Endothelial cell (in vitro differentiated cells): ENCODE measurements at places on chromosomes 16 and 17.

DNA sequence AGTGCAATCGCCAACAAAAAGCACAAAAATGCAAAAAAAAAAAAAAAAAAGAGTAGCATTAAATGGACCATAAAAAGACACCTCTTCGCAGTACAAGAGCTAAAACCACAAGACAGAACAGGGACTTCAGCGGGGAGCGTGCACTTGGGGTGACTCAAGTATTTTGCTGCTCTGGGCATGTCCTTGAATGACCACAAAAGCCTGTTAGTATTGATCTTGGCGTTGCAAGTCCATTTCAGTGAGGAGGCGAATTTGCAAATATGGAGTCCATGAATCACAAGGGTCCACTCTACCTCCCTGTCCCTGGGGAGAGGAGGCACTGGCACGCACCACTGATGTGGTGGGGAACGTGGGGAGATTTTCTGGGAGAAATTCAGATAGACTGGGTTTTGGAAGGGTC, 78.9 kb downstream of the CNGB1 start:
- no peak for DNase-seq

- no peak for DNase-seq
These were observed 9.5 kb downstream of the UTS2R start for GRCh38 chr17:82380860-82381702.

DNA sequence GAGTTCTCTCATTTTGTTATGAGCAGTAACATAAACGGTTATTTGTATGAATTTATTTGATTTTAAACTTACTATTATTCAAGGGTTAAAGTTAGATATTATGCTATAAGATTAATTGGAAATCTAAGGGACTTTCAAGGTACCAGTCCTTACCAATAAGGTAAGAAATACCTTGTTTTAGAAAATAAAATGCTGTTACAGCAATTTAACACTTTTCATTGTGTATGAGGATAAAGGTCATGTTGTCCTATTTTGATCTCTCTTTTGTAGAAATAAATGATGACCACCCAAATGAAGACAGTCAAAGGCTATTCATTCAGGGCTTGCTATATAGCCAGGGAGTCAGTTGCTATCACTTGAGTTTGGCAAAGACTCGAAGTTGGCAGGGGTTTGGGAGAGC, 1185.9 kb upstream of the GOT2 start:
- DNase-seq: no peak

GRCh38 chr17:13385481-13385911, 216.2 kb downstream of the HS3ST3A1 start:
- DNase-seq: peak; percentile 7

- DNase-seq: no peak
These were observed 1.9 kb downstream of the SRSF1 start for GRCh38 chr17:58005031-58005727.

GRCh38 chr17:38418693-38419507, 9.4 kb upstream of the ARHGAP23 start:
- DNase-seq: no peak

DNA sequence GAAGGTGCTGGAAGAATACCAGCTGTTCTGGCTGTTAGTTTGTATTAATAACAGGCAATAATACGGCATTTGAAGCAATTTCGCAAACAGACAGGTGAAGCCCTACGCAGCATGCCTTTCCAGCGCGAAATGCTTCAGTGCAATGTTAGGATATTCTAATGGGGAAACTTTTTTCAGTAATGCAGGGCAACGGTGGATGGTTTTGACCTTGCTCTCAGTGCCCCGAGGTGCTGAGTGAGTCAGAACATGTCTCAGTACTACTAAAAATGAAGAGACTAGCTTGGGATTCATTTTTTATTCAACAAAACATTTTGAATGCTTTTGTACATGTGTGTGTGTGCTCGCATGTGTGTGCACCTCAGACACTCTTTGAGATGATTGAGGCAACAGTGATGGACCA, 172.2 kb downstream of the RBFOX1 start:
- no peak for DNase-seq

- no peak for DNase-seq
These were observed 126.0 kb downstream of the TANGO6 start for GRCh38 chr16:68969338-68969737.

DNA sequence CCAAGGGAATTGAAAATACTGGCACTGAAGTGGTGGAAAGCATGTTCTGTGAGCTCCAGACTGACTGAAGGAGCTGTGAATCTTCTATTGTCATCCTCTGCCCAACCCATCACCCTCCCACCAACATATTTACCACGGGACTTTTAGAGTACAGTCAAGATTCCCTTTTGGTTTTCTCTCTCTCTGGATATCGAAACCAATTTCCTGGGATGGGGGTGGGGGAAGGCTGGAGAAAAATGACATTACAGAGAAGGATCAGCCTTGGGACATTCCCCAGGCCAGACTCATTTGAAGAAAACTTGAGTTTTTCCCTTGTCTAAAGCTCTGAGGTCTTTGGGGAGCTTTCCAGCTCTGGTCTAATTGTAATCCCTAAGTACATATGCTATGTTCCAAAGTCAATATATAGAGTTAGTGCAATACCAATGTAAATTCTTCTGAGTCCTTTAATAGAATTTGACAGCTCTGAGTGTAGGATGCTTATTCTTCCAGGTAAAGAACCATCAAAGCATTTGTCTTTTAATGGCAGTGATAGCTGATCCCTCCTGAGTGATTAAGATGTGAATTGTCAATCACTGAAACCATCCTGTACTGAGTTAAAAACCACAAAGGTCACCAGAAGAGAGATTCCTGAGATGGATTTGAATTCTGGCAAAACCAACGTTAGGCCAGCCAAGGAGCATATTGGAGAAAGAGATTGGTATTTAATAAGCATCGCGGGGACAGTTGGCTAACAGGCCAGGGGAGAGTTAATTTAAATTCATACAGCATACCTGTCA, 48.8 kb upstream of the CCL1 start:
- DNase-seq: no peak

GRCh38 chr16:73813527-73813926, 483.1 kb upstream of the PSMD7 start:
- DNase-seq: no peak

DNA sequence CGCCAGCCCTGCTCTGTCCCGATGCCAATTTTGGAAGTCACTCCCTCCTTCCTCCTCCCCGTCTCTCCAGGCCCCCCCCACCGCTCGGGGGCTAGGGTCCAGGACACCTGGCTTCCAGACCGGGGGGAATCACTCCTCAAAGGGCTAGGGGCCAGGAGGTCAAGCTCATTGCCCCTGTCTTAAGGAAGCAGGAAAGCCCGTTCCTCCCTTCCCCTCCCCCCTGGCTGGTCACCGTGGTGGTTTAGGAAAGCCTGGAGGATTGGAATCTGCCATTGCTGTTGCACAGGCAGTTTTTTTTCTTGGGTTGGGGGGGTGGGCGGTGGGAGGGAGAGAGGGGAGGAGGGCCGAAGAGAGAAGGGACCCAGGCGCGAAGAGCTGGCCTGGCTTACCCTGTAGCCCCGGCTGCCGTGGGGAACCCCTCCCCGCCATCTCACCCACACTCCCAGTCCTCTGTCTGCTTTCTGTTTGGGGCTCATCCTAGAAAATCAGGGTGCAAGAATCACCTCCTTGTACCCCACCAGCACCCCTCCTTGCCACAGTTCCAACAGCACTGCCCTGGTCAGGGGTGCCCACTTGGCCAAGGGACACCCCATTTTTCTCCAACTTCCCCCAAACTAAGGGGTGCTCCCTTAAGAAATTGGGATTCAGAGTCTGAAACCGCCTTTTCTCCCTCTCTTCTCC, 2.9 kb upstream of the BCL6B start:
- peak; percentile 74 for DNase-seq

DNA sequence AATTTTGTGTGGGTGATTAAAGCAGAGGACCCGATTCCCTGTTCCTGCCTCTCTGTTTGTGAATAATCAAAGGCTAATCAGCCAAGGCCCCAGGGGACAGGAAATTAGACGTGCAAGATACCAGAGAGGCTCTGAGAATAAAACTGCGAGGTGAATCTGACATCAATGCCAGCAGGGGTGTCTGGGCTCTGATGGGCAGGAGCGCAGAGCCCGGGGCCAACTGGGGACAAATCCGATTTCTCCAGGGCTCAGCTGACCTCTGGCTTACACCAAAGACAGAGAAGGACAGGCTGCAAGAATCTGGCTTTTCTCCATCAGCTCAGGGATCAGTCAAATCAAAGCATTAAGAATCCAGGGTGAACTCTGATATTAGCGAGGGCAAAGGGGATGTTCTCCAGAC, 174.3 kb downstream of the XYLT1 start:
- DNase-seq: no peak

DNA sequence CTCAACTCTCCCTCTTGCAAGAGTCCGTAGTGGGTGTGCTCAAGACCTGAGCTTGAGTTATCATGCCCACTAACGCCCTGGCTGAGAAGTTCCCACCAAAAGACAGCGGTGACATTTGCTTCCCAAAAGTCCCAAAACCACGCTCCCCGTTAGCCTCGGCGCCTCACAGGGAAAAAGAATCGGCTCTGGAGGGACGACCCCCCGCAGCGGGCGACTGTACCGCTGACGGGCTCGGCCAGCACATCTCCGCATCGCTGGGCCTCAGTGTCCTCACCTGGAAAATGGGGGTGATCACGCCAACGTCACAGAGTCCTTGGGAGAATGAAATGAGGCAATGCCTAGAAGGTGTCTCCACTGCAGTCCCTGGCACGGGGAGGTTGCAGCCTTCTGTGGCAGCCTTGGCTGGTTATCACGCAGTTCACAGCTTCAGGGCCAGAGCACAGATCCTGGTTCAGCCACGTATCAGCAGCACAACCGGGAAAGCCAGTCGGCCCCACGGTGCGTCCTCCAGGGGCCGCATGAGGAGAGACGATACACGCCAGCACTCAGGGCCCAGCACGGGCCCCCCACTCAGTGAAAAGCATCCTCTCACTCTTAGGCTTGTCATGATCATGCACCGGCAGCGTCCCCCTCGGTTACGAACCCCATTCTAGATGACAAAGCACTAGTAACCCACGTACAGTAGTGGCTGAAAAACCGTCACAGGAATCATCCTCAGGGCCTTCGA, 32.9 kb downstream of the NXN start:
- no peak for DNase-seq

DNA sequence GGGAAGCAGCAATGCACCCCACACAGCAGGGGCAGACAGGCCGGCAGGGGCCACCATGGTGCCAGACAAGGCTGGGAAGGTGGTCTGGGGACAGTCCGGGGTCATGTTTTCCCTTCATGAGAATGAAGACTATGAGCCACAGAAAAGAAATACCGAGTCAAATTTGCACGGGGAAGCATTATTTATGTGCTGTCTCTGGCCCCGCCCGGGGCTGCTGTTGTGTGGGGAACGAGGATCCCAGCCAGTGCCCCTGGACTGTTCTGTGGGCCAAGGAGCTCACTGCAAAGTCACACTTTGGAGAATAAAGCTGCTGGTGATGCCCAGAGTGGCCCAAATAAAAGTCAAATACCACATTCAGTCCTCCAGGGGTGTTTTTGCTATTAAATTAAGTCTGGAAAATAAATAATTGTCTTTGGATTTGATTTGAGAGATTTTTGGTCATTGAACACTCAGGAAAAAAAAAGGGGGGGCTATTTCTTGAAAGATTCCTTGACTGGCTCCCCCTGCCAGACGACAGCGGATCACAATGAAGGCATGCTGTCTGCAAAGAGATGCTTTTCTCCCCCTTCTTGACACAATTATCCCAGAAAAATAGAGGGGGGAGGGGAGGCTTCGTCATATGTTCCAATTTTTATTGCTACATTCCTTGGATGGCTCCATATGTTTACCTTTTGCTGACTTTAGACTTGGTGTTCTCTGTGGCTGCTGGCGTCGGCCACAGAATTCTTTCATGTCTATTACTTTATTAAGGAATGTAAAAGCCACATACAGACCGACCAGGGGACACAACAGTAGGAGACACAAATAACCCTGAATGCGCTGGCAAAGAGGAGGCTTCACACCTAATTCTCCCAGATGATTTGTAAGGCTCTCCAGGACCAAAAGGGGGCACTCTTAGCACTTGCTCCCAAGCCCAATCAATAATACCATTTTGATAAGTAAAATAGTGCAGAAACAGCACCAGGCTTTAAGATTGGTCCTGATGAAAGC, 27.1 kb upstream of the ANKFN1 start:
- DNase-seq: peak; percentile 38

- no peak for DNase-seq
These were observed 44.8 kb upstream of the CDRT4 start for GRCh38 chr17:15512071-15512709.

GRCh38 chr17:42484304-42484703, 25.6 kb downstream of the ATP6V0A1 start:
- no peak for DNase-seq

DNA sequence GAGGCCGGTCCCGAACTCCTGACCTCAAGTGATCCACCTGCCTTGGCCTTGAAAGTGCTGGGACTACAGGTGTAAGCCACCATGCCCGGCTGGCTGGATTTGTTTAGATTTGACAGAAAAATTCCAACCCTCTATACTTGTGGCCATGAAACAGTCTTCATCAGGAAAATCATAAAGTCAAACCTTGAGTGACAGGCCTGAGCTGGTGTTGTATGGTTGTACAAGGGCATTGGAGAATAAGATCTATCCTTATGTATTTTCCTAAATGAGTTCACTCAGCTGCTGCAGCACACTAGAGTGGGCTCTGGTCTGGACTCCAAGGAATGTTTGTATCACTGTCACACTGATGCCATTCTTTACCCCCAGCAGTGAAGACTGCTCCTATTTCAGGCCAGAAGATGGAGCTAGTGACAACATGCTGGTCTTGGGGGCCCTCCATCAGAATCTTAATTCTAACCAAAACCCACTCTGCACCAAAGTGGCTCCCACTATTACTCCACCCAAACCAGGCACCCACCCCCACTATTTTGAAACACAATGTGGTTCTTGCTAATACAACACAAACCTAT, 27.4 kb downstream of the SNX11 start:
- no peak for DNase-seq

DNA sequence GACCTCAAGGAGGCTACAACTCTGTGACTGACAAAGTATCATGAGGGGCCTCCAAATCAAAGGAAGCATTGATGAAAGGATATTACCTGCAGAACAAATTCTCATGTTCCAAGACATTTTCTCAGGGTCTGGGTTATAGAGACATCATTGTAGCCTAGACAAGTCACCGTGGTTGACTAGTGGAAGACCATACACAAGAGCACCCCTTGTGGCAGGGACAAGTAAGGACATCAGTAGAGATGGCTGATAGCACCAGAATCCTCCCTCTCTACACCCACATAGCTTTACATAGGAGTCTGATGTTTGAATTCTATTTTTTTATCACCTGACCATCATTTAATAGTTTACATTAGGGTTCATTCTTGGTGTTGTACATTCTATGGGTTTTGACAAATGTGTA, 32.5 kb upstream of the CDH8 start:
- no peak for DNase-seq

- no peak for DNase-seq
These were observed 5.2 kb downstream of the PERCC1 start for GRCh38 chr16:1435921-1436697.
